Anterior cingulate cortex (tissue), 58 donors: ENCODE measurements at places on chromosomes 3 and 15.

DNA sequence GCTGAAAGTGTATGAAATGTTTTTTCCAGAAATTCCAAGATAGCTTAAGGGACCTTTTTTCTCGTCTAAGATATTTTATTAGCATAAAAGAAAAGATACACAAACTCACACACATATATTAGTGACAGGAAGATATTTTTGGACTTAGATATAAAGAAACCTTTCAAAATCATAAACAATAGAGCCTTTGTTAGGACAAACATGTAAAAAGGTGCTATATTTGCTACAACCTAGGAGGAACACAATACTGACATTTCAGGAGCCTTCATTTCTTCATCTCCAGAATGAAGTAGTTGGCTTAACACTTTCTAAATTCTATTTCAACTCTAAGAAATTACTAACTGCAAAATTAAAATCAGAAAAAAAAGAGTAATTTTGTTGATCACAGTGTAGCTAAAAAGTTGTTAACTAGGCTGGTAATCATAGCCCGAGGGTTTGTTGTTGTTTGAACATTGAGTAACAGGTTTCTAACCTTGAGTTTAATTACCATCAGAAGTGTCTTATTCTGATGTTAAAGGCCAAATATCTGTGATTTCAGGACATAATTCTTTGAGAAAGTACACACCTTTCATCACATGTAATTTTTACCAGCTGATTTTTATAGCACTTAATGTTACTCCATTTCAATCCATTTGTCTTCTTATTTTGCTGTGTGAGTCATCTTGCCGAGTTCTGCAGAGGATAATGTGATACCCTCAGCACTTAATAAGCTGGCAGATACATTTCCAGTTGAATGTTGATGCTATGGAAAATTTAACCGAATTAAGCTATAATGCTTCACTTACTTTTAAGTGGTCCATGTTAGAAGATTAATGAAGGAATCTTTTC, 97.3 kb downstream of the MBNL1 start:
- no peak for DNase-seq

DNA sequence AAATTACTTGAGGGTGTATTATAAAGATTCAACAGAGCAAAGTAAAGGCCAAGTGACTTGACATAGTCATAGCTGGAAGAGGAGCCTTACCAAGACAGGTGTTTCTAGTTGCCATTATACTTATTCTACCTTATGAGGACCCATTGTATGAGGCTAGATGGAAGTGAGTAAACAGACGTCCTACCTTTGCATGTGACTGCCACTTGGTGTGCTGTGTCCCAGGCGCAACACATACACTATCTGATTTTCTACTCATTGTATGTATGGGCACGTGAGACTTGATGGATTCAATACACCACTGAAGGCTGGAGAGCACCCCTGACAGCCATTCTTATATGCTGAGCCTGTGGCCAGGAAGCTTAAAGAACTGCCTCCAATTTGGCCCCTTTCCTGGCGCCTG, 40.5 kb downstream of the BOC start:
- DNase-seq = no peak

DNA sequence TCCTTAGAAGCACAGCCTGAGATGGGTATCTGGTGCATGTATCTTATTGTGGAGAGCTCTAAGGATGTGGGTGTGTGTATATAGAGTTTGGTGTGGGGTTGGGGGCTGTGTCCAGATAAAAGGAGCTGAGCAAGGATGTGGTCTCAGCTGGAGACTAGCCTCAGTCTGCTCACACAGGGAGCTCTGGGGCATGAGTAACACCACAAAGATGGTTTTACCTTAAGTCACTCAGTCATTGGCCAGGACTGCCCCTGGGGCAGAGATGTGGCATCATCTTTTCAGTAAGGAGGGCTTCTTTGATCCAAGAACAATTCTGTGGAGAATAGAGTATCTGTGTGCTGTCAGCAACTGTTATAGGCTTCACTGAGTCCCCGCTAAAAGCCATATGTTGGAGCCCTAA, 163.4 kb upstream of the NUDT16 start:
- no peak for DNase-seq

- DNase-seq = no peak
These were observed 436.0 kb upstream of the TPM1 start for GRCh38 chr15:62606376-62607113.

- DNase-seq = no peak
These were observed 62.0 kb upstream of the KLF13 start for GRCh38 chr15:31264559-31265089.

DNA sequence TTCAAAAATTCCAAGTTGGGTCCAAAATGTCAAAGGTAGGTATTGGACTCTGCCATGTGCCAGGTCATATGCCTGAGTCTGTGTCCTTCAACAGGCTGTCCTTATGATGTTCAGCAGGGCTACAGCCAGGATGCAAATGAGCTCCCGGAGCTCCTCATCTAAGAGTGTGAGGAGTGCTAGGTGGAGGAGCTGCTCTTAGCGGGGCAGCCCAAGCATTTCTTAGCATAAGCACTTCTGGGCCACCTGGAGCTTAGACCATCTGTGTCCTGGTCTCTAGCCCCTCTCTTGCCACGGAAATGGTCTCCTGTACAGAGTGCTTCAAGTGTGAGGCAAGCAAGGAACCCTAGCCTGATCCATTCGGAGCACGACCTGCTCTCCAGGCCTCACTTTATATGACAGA, 64.6 kb upstream of the PRR23C start:
- DNase-seq = no peak

GRCh38 chr15:67358391-67358790, 103.8 kb downstream of the IQCH start:
- no peak for DNase-seq

DNA sequence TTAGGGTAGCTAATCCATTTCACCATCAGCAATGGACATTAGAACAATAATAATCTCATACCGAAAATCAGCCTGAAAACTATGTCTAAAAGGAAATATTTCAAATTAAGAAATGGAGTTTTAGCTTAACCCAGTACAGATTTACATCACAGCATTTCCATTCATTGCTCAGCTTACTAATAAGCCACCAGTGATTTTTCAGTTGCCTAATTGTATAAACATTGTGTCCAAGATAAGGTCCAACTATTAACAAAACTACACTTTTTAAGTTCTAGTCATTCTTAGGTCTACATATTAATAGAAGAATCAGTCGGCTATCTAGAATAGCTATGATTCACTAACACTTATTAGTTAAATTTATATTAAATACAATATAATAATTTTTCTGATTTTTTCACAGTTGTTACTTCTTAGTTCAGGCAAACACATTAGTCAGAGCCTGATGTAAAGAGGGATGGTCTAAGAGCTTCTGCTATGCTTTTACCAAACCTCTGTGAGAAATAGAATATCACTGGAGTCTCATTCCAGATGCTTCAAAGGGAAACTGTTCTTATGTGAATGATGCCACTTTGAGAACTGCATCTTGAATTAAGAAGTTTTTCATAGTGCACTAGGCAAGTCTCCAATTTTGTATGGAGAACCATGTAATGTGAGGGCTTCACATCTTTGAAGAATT, 74.1 kb downstream of the CMSS1 start:
- no peak for DNase-seq

- DNase-seq = no peak
These were observed 7.9 kb upstream of the BCL2A1 start for GRCh38 chr15:79978655-79979514.

DNA sequence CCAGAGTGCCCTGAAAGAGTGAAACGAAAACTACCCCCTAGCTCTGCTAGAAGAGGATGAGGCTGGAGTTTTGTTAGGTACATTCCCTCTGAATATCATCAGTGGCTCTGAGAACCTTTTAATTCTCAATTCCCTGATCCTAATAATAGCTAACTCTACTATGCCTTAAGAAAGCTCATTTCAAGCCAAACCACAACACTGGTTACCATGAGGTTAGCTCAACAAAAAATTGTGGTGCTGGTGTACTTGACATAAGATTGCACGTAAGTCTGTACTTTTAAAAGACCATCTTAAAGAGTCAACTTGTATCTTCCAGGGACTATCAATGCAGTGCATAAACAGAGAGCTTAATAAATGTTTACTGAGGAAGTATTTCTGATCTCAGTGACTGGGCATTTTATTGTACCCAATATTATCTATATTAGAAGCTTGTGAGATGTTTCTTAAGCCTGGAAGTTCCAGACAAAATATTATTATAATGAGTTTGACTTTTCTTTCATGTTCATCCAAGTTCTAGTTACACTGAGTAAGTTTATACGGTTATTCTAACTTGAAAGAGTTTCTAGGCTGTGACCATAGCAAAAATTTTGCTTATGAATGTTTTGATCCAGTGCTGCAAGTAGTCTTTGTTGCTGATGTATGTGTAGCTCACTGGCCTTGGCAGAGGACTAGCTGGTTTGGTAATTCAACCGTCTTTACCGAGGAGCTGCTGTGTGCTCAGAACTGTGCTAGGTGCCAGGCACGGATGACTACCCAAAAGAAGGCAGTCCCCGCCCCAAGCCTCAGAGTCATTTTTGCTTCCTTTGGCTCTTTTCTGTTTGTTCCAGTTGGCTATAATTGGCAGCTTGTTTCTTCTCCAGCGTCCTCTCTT, 334.4 kb upstream of the TRIM42 start:
- no peak for DNase-seq

DNA sequence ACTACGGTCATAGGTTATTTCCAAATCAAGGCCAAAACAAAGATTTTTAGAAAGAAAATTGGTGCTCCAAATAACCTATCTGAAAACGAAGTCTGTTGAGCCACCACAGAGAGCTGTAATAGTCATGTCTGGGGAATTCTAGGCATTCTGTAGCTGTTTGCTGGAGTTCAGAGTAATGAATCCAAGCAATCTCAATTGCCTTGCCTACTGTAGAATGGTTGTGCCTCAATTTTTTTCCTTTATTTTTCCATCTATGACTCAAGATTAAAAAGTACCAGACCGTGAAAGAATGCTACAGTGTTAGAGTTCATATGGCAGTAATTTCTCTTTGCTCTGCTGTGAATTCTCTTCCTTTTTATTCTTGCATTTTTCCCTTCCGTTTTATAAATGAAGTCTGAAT, 1007.2 kb upstream of the ALCAM start:
- DNase-seq = no peak
